ENCODE measurements at places on chromosomes 2 and 18. TPM values are rescaled to one million over a fixed set of nuclear protein-coding genes. Genes with fewer than 3 reads are reported as not detected.
A peak's percentile ranks its signal among the peaks of the same experiment; 100 is the strongest.

Gene GKN1
- total RNA-seq = 0.53 TPM

Gene MATN3
- total RNA-seq = 3.5 TPM

Gene CTNNA2
- total RNA-seq = 3.7 TPM

Gene ZNF521
- total RNA-seq = 13.3 TPM

Gene C1GALT1C1L
- total RNA-seq = not detected

Gene IL1R1
- total RNA-seq = 72.8 TPM

Gene CFAP65
- total RNA-seq = 0.12 TPM

- no peak overlapping the region for H3K4me3 ChIP-seq
- no peaks in the 10 kb centered on the region for H3K4me1 ChIP-seq
- no peaks in the 10 kb centered on the region for H3K27me3 ChIP-seq
- no peak for DNase-seq
- H3K36me3 ChIP-seq = no peaks in the 10 kb centered on the region
- H3K27ac ChIP-seq = no peak overlapping the region
Observed at GRCh38 chr18:26362021-26362420, 135.8 kb downstream of the TAF4B start.

DNA sequence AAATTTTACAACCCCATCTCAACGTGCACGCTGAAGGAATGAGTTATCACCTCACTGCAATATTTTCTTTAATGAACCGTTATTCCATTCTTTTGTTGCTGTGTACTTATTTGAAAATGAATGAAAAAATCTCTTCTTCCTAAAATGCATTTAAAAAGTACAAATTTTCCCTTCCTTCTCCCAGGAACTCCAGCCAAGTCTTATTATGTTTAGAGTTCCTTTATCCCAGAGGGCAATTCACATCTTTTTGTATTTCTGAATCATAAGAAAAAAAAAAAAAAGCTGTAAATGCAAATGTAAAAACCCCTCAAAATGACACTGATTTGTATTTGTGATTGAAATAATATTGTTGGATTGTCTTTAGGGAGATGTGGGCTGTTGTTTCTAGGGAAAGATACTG, 2194.3 kb upstream of the CELF4 start:
- H3K4me3 ChIP-seq = no peak overlapping the region
- H3K4me1 ChIP-seq = no peaks in the 10 kb centered on the region
- H3K36me3 ChIP-seq = no peaks in the 10 kb centered on the region
- no peaks in the 10 kb centered on the region for H3K27me3 ChIP-seq

DNA sequence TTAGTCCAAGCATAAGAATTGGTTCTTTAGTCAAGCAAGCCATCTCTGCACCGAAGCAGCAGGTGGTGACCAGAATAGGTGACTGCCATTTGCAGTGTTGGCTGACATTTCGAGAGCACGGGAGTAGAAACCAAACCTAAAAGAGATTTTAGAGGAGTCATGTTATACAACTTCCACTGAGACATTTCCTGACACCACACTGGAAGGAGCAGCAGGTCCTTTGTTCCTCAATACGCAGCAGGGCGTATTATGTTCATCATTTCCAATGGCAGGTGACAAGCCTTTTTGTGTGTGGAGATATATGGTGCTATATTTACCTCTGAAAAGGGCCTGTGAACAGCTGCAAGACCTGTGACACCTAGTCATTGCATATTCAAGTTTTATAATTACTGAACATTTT, 418.8 kb upstream of the NETO1 start:
- H3K27ac ChIP-seq = no peak overlapping the region
- H3K4me1 ChIP-seq = no peaks in the 10 kb centered on the region
- H3K36me3 ChIP-seq = no peaks in the 10 kb centered on the region
- H3K4me3 ChIP-seq = no peak overlapping the region
- no peak for DNase-seq

DNA sequence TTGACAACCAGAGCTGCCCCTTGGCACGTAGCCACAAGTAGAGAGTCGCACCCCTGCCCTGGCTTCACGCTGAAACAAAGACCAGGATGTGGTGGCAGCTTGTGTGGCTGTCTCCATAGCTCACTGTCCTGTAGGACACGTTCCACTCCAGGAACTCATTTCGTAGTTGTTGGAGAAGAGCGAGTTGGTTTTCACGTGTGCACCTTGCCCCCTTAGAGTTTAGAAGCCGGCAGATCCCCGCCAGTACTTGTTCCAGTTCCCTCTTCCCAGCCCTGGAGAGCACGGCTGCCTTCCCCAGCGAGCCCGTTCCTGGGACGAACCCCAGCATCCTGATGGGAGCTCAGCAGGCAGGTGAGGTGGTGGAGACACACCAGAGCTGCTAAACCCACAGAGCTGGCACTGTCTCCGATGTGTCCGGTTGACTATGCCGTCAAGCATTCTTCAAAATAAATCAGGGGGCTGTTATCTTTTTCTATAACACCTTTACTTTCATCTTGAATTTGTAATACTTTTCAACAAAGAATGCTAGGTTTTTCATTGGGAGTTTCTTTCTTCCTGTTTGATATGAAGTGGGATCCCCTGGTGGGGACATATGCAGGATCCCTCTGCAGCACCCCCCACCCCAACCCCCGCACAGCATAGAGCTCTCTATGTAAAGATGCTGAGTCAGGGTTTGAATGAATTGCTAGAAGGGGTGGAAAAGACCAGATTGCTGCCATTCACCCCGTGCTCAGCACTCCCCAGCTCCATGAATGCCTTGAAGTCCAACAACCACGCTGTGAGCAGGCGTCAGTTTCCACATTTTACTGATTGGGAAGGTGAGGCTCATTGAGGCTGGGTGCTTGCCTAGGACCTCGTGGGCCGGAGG, 44.5 kb downstream of the GREB1 start:
- DNase-seq = no peak
- H3K36me3 ChIP-seq = no peaks in the 10 kb centered on the region
- H3K4me3 ChIP-seq = no peak overlapping the region
- no peaks in the 10 kb centered on the region for H3K27me3 ChIP-seq

- peak overlapping the region; percentile 98 for H3K27ac ChIP-seq
- no peaks in the 10 kb centered on the region for H3K36me3 ChIP-seq
- H3K4me3 ChIP-seq = peak overlapping the region; percentile 97
Observed at GRCh38 chr2:203533676-203534591, 1.2 kb downstream of the RAPH1 start.

DNA sequence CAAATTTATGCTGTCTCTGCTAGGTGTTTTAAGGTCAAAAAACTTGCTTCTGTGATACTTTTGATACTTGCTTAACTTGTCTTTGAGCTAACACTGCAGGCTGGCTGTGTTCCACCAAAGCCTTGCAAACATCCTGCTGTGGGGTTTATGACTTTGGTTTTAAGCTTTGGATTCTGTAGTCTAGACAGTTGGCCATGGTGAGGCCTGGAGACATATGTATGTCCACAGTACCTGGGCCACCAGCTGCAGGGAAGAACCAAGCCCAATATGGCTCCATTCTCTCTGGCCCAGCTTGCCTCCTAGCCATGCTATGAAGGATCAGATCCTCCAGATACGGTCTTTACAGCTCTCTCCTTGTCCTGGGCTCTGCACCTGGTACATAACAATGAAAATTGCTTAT, 113.9 kb downstream of the INO80D start:
- H3K4me3 ChIP-seq = no peak overlapping the region
- H3K27ac ChIP-seq = peak overlapping the region; percentile 61
- DNase-seq = peak; percentile 40
- H3K27me3 ChIP-seq = no peaks in the 10 kb centered on the region
- no peaks in the 10 kb centered on the region for H3K36me3 ChIP-seq
- H3K4me1 ChIP-seq = peaks cover 26% of the 10 kb centered on the region

GRCh38 chr2:39335930-39336329, 92.2 kb upstream of the CDKL4 start:
- no peak overlapping the region for H3K27ac ChIP-seq
- no peaks in the 10 kb centered on the region for H3K36me3 ChIP-seq
- no peak overlapping the region for H3K4me3 ChIP-seq
- H3K4me1 ChIP-seq = no peaks in the 10 kb centered on the region

- H3K36me3 ChIP-seq = no peaks in the 10 kb centered on the region
- H3K27ac ChIP-seq = no peak overlapping the region
- no peak overlapping the region for H3K4me3 ChIP-seq
- H3K4me1 ChIP-seq = no peaks in the 10 kb centered on the region
Observed at GRCh38 chr2:226813148-226813701, 13.6 kb upstream of the IRS1 start.

GRCh38 chr2:205759257-205759656, 77.0 kb downstream of the NRP2 start:
- H3K4me1 ChIP-seq = peaks cover 28% of the 10 kb centered on the region
- H3K4me3 ChIP-seq = no peak overlapping the region
- H3K27ac ChIP-seq = no peak overlapping the region
- H3K36me3 ChIP-seq = no peaks in the 10 kb centered on the region
- no peak for DNase-seq
- no peaks in the 10 kb centered on the region for H3K27me3 ChIP-seq

GRCh38 chr2:222844323-222844722, 16.5 kb upstream of the ACSL3 start:
- no peak for DNase-seq
- no peaks in the 10 kb centered on the region for H3K36me3 ChIP-seq
- no peak overlapping the region for H3K27ac ChIP-seq
- no peak overlapping the region for H3K4me3 ChIP-seq

- peak overlapping the region; percentile 28 for H3K27ac ChIP-seq
- no peaks in the 10 kb centered on the region for H3K27me3 ChIP-seq
- H3K36me3 ChIP-seq = no peaks in the 10 kb centered on the region
- H3K4me1 ChIP-seq = peaks cover 15% of the 10 kb centered on the region
Observed at GRCh38 chr18:75407468-75408437, 19.8 kb downstream of the SMIM21 start.

DNA sequence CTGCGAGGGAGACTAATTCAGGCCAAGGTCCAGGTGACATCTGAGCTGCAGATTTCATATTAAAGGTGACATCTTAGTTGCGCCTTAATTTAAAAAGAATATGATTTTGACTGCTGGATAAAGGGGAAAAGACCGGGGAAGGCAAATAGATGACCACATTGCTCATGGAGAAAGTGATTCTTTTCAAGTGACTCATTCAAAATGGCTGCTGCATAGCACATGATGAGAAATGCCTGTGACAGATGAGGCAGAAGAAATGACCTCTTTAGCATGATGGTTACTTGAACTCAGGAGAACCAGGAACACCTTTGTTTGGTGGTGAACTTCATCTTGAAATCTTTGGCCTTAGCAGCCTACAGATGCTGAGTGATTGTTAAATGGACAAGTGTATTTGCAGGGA, 385.8 kb upstream of the TRIB2 start:
- no peak for DNase-seq
- no peaks in the 10 kb centered on the region for H3K27me3 ChIP-seq
- H3K27ac ChIP-seq = no peak overlapping the region
- H3K36me3 ChIP-seq = no peaks in the 10 kb centered on the region
- peaks cover 11% of the 10 kb centered on the region for H3K4me1 ChIP-seq
- H3K4me3 ChIP-seq = no peak overlapping the region

DNA sequence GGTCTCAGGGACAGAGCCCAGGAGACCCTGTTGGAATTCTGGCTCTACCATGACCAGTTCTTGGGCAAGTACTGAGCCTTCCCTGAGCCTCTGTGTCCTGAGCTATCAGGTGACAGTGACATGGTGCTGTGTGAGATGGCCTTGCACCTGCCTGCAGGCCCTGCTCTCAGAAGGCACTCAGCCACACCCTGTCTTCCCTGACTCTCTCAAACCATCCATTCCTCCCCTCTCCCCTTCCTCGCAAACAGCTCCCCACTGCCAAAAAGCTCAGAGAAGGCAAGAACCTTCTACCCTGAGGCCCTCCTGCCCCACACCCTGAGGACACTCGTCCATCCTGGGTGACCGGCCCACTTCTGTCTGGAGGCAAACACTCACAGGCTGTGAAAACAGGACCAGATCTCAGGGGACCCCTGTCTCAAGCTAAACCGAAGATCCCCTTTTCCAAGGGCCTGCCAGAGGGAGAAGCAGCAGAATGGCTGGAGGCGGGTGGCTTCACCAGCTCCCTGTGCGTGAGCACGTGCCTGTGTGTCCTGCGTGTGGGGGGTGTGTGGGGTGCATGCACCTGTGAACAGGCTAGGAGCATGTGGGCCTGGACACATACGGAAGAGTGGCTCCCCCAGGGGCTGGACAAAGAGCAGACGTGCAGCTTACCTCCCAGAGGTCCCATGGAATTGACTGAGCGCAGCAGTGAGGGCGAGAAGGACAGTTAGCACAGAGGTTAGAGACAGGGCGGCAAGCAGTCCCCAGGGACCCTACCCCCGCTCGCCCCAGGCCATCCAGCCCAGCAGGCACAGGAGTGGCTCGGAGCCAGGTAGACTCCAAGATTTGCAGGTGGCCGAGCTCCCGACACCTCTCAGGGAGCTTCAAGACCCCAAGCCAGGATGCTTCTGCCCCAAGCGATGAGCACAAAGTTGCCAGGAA, 53.9 kb downstream of the BIN1 start:
- H3K4me3 ChIP-seq = no peak overlapping the region
- H3K27ac ChIP-seq = peak overlapping the region; percentile 68
- DNase-seq = no peak
- peaks cover 5% of the 10 kb centered on the region for H3K4me1 ChIP-seq
- no peaks in the 10 kb centered on the region for H3K36me3 ChIP-seq
- no peaks in the 10 kb centered on the region for H3K27me3 ChIP-seq

GRCh38 chr2:107576991-107577390, 249.7 kb upstream of the RGPD4 start:
- no peak overlapping the region for H3K4me3 ChIP-seq
- H3K27me3 ChIP-seq = no peaks in the 10 kb centered on the region
- no peak overlapping the region for H3K27ac ChIP-seq

- no peaks in the 10 kb centered on the region for H3K4me1 ChIP-seq
- no peaks in the 10 kb centered on the region for H3K27me3 ChIP-seq
- no peak overlapping the region for H3K27ac ChIP-seq
- no peak for DNase-seq
- no peaks in the 10 kb centered on the region for H3K36me3 ChIP-seq
Observed at GRCh38 chr18:26503382-26503781, 45.0 kb downstream of the KCTD1 start.

DNA sequence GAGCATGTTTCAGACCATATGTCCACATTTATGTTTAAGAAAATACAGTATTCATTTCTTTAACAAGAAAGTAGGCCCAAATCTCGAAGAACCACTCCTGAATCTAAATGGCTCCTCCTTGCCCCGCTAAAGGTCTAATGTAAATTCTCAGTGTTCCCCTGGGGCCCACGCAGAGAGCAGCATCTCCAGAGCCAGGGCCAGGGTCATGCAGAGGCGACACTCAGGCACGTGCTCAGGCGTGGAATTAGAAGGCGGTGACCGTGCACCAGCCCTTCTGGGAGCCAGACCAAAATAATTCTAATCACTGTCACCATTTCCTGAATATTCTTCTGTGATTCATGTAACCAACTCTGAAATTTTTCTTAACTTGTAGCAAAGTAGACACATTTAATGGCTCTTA, 68.3 kb upstream of the MYT1L start:
- no peak overlapping the region for H3K27ac ChIP-seq
- H3K36me3 ChIP-seq = no peaks in the 10 kb centered on the region
- H3K4me1 ChIP-seq = no peaks in the 10 kb centered on the region
- no peak for DNase-seq
- no peaks in the 10 kb centered on the region for H3K27me3 ChIP-seq

GRCh38 chr18:69380324-69380723, 20.4 kb upstream of the DOK6 start:
- H3K27ac ChIP-seq = no peak overlapping the region
- no peak for DNase-seq
- no peaks in the 10 kb centered on the region for H3K4me1 ChIP-seq
- H3K27me3 ChIP-seq = no peaks in the 10 kb centered on the region
- H3K4me3 ChIP-seq = no peak overlapping the region
